Stimulated activated CD8-positive, alpha-beta memory T cell treated with anti-CD3 and anti-CD28 coated beads, Interleukin-15, amount 100 ng/mL, for 4 hours (primary cell): ENCODE measurements at places on chromosomes 12 and 14.

GRCh38 chr14:36505181-36505815 lies 14.7 kb downstream of the NKX2-1 start:
- DNase-seq: no peak

DNA sequence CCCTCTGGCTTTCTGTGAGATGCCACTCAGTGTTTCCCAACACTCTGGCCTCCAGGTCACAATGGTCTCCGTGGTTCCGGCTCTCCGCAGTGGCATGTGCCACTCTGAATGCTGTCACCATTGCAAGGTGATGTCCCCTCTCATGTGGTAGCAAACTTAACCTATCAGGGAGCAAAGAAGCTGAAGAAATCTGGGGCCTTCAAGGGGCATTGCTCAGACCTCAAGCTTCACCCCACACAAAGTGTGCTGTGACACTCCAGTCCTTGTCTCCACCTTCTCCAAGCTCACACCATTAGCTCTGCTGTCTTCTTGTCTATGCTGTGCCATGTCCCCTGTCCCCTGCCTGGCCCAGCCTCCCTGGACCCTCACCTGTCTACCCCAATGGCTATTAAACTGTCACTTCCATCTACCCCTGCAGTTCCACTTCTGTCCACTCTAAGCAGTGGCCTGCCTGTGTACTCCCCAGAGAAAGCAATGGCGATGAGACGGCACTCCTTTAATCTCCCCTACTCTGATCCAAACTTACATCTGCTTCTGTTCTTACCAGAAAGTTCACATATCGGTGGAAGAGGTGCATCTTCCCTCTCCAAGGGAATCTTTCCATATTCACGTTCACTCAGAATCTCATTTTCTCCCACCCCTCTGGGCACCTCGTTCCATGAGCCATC lies 93.7 kb downstream of the DHRS2 start:
- DNase-seq: no peak

GRCh38 chr12:96063046-96063445 lies 27.7 kb upstream of the LTA4H start:
- no peak for DNase-seq

- no peak for DNase-seq
Observed at GRCh38 chr12:10406725-10407124, 2.8 kb downstream of the KLRC4 start.

GRCh38 chr12:2551412-2551900 lies 243.3 kb upstream of the FKBP4 start:
- DNase-seq: no peak

DNA sequence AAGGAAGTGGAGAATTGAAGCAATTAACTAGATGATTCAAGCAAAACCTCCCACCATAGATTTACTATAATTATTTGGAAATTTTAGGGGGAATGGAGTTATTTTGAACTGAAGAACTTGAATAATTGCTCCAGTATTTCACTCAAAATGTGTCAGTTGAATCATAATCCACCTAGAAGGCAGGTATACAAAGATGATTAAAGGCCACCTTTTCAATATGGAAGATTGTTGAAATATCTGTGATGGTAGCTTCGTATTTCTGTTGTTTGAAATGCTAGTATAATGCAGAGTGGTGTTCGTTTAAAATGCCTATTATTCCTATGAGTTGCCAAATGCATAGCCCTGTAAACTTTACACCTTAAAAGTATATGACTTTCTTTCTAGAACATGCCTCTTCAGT lies 3.1 kb downstream of the HMGA2 start:
- no peak for DNase-seq

DNA sequence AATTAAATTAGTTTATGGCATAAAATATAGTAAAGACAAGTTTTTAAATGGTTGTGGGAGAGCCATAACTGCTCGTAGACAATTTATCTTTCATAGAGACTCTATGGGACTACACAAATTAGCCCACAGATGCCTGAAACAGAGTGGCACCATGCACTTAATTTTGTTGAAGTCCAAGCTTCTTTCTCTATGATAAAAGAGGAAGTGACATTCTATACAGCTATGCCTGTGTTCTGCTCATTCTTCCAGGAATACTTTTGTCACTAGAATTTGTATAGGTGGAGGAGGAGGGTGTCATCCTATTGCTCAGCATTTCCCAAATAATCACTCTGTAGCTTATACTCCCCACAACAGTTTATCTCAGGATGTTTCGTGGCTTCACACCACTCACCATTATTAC lies 43.7 kb upstream of the KICS2 start:
- no peak for DNase-seq

- no peak for DNase-seq
Observed at GRCh38 chr12:126156806-126157574, 1091.8 kb downstream of the AACS start.

DNA sequence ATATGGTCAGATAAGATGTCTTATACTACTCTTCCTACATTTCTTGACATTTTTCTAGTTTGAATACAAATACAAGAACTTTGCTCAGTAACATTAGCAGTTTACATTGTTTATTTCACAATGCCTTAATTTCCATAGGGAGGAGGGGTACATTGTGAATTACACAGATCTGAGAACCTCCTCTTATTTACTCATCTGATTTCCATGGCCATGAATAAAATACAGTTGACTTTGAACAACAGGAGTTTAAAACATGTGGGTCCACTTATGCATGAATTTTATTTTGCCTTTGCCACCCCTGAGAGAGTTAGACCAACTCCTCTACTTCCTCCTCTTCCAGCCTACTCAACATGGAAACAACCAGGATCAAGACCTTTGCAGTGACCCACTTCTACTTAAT lies 67.7 kb downstream of the MGST1 start:
- DNase-seq: no peak

DNA sequence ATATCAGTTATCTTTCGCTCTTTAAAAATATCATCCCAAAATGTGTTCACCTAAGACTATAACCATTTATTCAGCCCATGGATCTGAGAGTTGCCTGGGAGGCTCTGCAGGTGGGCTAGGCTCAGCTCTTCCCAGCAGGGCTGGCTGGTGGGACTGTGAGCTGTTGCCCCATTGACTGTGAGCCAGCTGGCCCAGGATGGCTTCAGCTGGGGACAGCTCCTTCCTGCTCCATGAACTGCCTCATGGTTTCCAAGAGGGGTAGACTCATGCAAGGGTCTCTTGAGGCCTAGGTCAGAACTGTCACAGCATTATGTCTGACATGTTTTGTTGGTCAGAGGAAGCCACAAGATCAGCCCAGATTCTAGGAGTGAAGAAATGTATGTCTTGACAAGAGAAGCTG lies 114.1 kb upstream of the E2F7 start:
- no peak for DNase-seq

- no peak for DNase-seq
Observed at GRCh38 chr14:100737526-100737925, 10.8 kb downstream of the DLK1 start.

- DNase-seq: no peak
Observed at GRCh38 chr12:125093681-125094330, 28.6 kb downstream of the AACS start.

- no peak for DNase-seq
Observed at GRCh38 chr12:100372853-100373640, 16.2 kb downstream of the SLC17A8 start.

GRCh38 chr14:89907655-89908054 lies 46.9 kb downstream of the EFCAB11 start:
- DNase-seq: no peak

GRCh38 chr12:6373022-6373787 lies 2.2 kb downstream of the SCNN1A start:
- no peak for DNase-seq

DNA sequence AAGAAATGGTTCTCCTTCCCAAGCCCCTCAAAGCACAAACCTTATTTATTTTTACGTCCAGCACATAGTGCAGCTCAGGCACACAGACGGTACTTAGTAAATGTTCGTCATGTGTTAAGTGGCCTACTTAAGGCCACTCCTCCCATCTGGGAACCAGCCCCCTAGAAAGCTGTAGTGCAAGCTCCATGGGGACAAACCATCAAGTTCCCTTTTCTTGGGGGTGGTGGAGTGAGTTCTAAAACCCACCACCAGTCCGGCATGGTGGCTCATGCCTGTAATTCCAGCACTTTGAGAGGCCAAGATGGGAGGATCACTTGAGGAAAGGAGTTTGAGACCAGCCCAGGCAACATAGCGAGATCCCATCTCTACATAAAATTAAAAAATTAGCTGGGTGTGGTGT lies 49.4 kb downstream of the PITPNM2 start:
- DNase-seq: no peak

DNA sequence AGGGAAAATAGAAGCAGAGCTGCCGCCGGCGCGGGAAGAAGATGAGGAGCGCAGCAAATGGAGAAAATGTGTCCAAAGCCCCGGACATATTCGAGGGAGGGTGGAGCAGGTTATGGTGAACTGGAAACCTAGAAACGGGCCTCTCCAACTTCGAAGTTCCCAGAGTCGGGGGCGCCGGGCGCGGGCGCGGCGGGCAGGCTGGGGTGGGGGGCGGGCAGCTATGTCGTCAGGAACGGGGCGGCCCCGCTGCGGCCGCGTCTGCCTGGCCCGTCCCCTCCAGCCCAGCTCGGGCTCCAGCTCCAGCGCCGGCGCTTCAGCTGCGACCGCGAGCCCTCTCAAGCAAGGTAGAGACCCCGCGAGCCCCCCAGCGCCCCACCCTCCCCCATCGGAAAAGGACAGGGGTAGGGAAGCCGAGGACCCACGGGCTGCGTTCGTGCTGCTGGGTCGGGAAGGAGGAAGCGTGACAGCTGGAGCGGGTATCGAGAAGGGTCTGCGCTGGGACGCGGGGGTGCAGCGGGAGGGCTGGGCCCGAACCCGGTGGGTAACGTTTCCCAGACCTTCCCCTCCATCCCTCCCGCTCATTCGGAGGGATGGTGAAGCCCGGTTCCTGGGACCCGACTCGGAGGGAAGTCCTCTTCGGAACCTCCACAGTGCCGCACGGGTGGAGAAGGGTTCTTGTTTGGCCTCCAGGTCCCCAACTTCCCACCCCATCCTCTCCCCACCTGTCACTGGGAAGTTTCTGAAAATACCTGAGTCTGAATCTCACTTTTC lies 1.0 kb downstream of the DGKA start:
- DNase-seq: no peak

DNA sequence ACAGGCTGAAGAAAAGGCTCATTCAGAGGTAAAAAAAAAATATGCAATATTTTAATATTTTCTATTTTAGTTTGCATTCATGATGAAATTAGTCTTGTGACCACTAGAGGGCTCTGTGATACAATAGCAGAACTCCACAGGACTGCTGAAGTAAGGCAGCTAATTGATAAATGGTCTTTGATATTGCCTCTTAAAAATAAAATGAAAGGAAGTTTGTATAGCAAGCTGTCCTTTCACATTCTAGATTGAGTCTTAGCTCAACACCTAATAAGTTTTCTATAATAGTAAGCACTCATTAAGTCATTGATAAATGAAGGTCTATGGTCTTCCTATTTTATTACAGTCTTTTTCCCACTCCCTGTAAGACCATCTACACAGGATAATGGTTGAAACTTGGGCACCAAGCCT lies 315.7 kb downstream of the NAV3 start:
- DNase-seq: no peak

- DNase-seq: no peak
Observed at GRCh38 chr12:29395356-29395755, 14.4 kb upstream of the ERGIC2 start.

DNA sequence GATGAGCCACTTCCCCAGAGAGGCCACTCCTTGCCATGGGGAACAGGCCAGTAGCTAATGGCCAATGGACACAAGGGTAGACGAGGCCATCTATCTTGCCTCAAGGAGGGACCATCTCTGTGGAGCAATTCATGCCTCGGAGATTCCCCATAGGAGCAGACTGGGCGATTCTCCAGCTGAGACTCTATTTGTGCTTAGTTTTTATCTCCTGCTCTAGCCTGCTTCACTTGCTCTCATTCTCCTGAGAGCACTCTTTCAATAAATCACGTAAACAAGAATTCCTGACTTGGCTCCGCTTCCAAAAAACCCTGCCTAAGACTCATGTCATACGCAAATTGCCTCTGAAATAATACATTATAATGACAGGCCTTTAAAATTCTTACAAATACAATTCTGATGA lies 396.4 kb upstream of the USP15 start:
- DNase-seq: no peak

- DNase-seq: no peak
Observed at GRCh38 chr14:56154321-56154720, 36.1 kb downstream of the PELI2 start.

- DNase-seq: no peak
Observed at GRCh38 chr12:118537481-118537917, 161.1 kb downstream of the SUDS3 start.

- no peak for DNase-seq
Observed at GRCh38 chr12:88715673-88716072, 135.4 kb upstream of the KITLG start.

- DNase-seq: no peak
Observed at GRCh38 chr12:51873251-51873994, 14.5 kb upstream of the ANKRD33 start.

GRCh38 chr14:93073910-93074769 lies 41.6 kb downstream of the ITPK1 start:
- no peak for DNase-seq

- DNase-seq: no peak
Observed at GRCh38 chr12:131919366-131920156, 9.5 kb upstream of the PUS1 start.

DNA sequence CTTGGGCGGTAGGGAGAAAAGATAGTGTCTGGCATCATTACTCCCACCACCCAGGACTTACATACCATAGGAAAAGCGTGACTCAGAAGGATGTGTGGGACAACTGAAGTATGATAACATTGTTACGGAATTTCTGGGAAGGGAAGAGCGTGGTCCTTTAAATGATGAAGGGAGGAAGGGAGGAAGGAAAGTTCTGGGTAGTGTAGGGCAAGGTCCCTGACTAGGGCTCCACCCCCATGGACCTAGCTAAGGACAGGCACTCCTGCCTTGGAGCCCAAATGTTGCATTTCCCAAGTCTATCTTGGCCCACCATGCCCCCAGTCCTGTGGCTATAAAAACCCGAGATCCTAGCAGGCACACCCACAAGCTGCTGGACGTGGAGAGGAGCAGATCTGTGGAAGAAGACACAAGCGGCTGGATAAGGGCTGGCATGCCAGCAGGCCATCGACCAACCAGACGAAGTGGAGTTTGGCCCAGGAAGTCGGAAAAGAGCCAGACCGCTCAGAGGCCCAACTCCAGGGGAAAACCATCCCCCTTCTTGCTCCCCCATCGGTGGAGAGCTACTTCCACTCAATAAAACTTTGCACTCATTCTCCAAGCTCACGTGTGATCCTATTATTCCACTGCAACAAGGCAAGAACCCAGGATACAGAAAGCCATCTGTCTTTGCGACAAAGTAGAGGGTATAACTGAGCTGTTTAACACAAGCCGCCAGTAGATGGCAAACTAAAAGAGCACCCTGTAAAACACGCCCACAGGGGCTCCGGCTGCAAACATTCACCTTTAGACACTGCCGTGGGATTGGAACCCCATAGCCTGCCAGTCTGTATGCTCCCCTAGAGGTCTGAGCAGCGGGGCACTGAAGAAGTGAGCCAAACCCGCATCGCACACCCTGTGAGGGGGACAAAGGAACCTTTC lies 23.0 kb upstream of the RAB21 start:
- no peak for DNase-seq

- no peak for DNase-seq
Observed at GRCh38 chr14:57707219-57707618, 158.7 kb downstream of the SLC35F4 start.

GRCh38 chr12:62328296-62328921 lies 68.2 kb downstream of the USP15 start:
- no peak for DNase-seq

- no peak for DNase-seq
Observed at GRCh38 chr12:5140190-5140589, 96.5 kb downstream of the KCNA5 start.

- DNase-seq: no peak
Observed at GRCh38 chr12:42385326-42385841, 59.4 kb downstream of the PPHLN1 start.
